Stimulated activated CD4-positive, alpha-beta T cell treated with anti-CD3 and anti-CD28 coated beads, Interleukin-2, amount 100 ng/mL, for 24 hours (primary cell): ENCODE measurements at places on chromosomes 2 and 18.

DNA sequence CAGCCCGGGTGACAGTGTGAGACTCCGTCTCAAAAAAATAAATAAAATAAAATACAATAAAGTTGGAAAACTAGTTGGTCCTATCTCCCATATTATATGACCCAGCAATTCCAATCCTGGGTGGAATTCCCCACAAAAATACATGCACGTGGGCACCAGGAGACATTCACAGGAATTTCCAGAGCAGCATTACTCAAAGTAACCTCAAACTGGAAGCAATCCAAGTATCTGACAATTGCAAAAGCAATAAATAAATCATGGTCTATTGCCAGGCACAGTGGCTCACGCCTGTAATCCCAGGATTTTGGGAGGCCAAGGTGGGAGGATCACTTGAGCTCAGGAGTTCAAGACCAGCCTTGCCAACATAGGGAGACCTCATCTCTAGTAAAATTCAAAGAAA, 101.2 kb upstream of the MAP4K4 start:
- no peak for DNase-seq

DNA sequence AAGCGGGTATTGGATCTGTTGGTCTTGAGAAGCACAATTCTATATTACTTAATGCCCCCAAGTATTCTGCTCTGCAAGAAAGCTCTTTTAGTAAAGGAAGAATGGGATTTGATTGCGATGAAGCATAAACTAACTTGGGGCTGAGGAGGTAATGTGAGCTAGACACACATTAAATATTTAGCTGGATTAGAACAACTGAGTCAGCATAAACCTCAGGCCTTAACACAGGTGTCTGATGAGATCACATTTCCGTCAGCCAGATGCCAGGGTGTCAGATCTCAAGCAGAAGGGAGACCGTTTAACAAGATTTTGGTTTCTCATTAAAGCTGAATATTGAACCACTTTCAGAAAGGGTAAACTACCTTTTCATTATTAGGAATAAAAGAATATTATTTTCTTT, 94.5 kb downstream of the GYPC start:
- DNase-seq, result no peak

GRCh38 chr2:47173986-47174732, 19.1 kb upstream of the STPG4 start:
- DNase-seq, result no peak

- DNase-seq, result no peak
Measured at GRCh38 chr2:73314441-73314840, 21.1 kb upstream of the EGR4 start.

- no peak for DNase-seq
Measured at GRCh38 chr2:44767691-44768090, 173.8 kb upstream of the SIX3 start.

DNA sequence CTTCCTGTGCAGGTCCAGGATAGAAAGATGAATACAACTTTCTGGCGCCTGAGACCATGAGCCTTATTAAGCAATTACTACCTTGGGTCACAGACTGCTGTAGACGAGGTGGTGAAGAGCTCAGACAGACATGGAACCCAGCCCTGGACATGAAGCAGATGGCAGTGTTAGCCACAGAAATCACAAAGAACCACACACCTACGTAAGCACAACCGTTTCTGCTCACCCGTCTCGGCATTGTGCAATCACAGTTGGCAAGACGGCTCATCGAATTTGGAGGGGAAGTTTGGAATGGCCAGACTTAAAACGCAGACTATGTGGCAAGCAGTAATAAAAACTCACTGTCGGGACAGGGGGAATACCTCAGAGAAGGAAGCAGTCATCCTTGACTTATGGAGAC, 24.3 kb upstream of the ASPRV1 start:
- no peak for DNase-seq

DNA sequence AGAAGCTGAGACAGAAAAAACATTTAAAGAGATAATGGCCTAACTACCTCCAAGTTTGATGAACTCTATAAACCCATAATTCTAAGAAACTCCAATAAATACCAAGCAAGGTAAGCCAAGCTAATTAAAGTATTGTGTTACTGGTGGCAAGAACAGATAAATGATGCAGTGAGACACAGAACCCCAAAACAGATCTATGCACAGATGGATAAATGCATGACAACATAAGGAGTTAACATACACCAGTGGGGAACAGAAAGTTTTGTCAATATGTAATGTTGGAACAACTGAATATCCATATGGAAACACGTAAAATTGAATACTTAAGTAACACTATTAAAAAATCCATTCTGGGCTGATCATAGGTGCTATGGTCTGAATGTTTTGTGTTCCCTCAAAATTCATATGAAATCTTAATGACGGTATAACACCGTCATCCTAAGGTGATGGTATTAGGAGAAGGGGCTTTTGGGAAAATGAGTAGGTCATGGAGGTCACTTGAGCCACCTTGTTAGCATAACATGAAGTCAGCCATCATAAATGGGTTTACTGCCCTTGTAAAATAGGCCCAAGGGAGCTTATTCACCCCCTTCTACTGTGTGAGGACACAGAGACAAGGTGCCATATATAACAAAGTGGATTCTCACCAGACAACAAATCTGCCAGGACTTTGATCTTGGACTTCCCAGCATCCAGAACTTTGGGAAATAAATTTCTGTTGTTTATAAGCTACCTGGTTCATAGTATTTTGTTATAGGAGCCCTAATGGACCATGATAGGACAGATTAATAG, 86.3 kb downstream of the SLC66A3 start:
- no peak for DNase-seq
